ENCODE measurements at places on chromosomes 11 and 22. TPM values are rescaled to one million over a fixed set of nuclear protein-coding genes. Genes with fewer than 3 reads are reported as not detected.

DNA sequence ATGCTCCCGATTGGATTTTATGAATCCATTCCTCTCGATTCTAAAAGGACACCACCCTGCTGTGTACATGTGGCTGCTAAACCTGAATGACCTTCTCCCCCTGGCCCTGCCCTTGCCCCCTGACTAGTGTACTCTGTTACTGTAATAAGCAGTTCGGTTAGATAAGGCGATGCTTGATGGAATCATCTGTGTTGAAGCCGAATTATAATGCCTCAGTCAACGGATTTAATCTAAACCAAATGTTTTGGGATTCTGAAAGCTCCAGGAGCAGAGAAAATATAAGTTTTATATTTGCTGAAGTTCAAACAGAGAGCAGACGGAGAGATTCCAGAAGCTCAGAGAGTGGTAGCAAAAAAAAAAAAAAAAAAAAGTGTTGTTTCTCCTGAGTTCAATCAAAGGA is 275.4 kb upstream of the MPPED2 start:
- no peaks in the 10 kb centered on the region for H3K4me1 ChIP-seq
- H3K36me3 ChIP-seq = no peaks in the 10 kb centered on the region
- H3K27ac ChIP-seq = no peak overlapping the region
- DNase-seq = no peak

C22orf23 gene
- not detected for total RNA-seq

MS4A8 gene
- total RNA-seq = not detected

GRCh38 chr11:86247608-86248007 is 3.1 kb downstream of the EED start:
- peaks cover 56% of the 10 kb centered on the region for H3K4me1 ChIP-seq
- peak overlapping the region; percentile 69 for H3K27ac ChIP-seq
- DNase-seq = no peak
- no peak overlapping the region for H3K4me3 ChIP-seq
- no peaks in the 10 kb centered on the region for H3K27me3 ChIP-seq

GRCh38 chr22:19289475-19290161 is 1.9 kb downstream of the CLTCL1 start:
- no peak for DNase-seq
- H3K27me3 ChIP-seq = peaks cover 48% of the 10 kb centered on the region
- H3K36me3 ChIP-seq = no peaks in the 10 kb centered on the region
- H3K4me1 ChIP-seq = peaks cover 24% of the 10 kb centered on the region
- peak overlapping the region; percentile 3 for H3K4me3 ChIP-seq

DNA sequence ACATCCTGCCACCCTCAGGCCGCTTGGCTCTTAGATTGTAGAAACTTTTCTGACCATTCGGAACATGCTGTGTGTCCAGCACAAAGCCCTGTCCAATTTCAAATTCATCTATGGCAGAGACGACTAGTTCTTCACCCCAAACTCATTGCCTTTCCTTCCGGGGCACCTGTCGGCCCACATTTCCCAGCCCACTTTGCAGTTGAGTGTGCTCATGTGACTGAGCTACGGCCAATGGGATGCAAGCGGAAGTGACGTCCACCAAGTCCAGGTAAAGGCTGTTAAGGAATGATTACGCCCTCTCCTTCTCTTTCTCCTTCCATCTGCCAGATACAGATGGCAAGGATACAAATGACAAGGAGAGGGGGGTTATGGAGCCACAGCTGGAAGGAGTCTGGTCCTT is 32.5 kb downstream of the SYT13 start:
- peaks cover 2% of the 10 kb centered on the region for H3K27me3 ChIP-seq
- no peak for DNase-seq
- no peaks in the 10 kb centered on the region for H3K4me1 ChIP-seq
- H3K4me3 ChIP-seq = no peak overlapping the region
- H3K36me3 ChIP-seq = no peaks in the 10 kb centered on the region
- no peak overlapping the region for H3K27ac ChIP-seq

DNA sequence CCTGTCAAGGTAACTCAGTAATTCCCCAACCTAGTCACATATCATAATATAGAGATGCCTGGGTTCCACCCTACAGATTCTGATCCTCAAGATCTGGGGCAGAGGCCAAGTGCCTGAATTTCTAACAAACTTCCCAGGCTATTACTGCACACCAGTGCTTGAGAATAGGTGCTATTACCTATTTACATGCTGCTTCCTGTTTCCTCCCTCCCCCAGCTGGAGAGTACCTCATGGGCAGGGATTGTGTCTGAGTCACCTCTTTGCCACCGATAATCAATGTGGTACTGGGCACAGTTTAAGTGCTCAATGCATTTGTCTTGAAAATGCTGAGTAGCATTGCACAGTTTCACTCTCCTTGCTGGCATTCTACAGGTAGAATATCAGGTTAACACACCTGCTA is 582.2 kb upstream of the CADM1 start:
- peaks cover 2% of the 10 kb centered on the region for H3K27me3 ChIP-seq
- H3K4me1 ChIP-seq = no peaks in the 10 kb centered on the region
- no peak overlapping the region for H3K27ac ChIP-seq
- no peak overlapping the region for H3K4me3 ChIP-seq
- DNase-seq = no peak
- no peaks in the 10 kb centered on the region for H3K36me3 ChIP-seq

SLC35E4 gene
- 8.3 TPM for total RNA-seq

DNA sequence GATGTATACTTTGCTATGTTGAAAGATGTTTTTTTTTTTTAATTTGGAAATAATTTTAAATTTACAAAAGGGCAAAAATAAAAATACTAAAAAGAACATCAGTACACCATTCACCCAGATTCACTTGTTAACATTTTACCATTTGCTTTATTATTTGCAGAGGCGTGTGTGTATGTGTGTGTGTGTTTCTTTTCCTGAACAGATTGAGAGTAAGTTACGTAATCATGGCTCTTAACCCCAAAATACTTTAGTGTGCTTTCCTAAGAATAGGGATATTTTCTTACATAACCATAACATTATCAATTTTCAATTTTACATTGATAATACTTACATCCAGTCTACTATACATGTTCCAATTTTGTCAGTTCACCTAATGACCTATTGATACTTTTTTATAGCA is 91.5 kb upstream of the HORMAD2 start:
- H3K27me3 ChIP-seq = no peaks in the 10 kb centered on the region
- DNase-seq = no peak
- no peak overlapping the region for H3K4me3 ChIP-seq
- no peak overlapping the region for H3K27ac ChIP-seq
- H3K4me1 ChIP-seq = peaks cover 5% of the 10 kb centered on the region
- peaks cover 13% of the 10 kb centered on the region for H3K36me3 ChIP-seq

GRCh38 chr22:24191381-24191841 is 10.1 kb downstream of the SUSD2 start:
- H3K27me3 ChIP-seq = no peaks in the 10 kb centered on the region
- no peaks in the 10 kb centered on the region for H3K36me3 ChIP-seq
- no peak overlapping the region for H3K4me3 ChIP-seq

GRCh38 chr11:93099806-93100205 is 98.0 kb downstream of the SLC36A4 start:
- DNase-seq = no peak
- H3K4me1 ChIP-seq = no peaks in the 10 kb centered on the region
- H3K4me3 ChIP-seq = no peak overlapping the region
- no peak overlapping the region for H3K27ac ChIP-seq
- no peaks in the 10 kb centered on the region for H3K36me3 ChIP-seq

DNA sequence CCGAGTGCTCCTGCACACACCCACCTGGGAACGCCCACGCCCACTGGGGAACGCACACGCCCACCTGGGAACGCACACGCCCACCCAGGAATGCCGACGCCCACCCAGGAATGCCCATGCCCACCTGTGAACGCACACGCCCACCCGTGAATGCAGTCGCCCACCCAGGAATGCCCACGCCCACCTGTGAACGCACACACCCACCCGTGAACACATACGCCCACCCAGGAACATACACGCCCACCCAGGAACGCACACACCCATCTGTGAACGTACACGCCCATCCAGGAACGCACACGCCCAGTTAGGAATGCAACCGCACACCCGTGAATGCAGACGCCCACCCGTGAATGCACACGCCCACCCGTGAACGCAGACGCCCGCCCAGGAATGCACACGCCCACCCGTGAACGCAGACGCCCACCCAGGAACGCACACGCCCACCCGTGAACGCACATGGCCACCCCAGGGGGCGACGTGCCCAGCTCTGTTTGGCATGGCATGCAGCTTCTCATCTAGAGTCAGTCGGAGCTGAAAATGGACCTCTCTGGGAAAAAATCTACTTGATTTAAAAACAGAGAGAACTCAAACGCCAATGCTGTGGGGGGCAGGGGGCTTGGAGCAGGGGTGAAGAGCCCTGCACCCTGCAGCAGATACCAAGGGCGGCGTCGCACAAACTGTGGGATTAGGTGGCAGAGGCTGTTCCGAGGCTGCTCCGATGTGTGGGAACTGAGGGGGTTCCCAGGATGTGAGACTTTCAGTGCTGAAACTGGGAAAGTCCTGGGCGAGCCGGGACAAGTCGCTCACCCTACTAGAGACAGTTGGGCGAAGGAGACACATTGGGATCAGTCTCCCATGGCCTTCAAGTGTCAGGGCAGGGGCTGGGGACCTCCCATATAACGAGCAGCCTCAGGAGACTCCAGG is 83.3 kb downstream of the MYEOV start:
- H3K27me3 ChIP-seq = no peaks in the 10 kb centered on the region
- H3K4me1 ChIP-seq = no peaks in the 10 kb centered on the region
- DNase-seq = no peak
- no peaks in the 10 kb centered on the region for H3K36me3 ChIP-seq
- H3K4me3 ChIP-seq = no peak overlapping the region
- H3K27ac ChIP-seq = no peak overlapping the region

DNA sequence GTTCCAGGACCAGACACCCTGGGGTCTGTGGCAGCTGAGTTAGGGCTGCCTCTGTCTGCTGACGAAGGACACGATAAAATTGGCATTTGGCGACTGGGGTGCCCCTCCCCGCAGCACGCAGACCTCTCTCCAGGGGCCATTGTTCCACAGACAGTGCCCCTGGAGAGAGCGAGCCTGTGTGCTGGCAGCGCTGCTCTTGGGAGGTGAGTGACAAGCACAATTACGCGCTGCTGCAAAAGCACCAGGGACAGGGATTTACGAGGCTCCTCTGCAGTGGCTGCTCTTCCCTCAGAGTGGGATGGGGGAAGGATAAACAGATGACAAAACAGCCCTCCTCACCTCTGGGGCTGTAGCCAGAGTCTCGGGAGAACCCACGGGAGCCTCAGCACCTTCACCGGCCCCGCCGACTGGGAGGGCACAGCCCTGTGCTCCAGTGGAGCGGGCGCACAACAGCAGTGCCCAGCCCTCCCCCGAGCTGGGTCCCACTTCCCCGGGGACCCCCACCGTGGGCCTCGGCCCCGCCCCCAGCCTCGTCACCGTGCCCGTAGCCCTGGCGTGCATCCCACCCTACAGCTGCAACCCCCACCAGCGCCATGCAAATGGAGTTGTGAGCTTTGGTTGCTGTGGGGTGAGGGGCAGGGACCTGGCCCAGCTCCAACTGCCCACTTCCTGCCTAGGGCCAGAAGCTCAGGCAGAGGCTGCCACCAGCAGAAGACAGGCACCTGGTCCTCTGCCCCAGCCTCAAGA is 19.6 kb downstream of the CHID1 start:
- H3K27ac ChIP-seq = no peak overlapping the region
- H3K36me3 ChIP-seq = peaks cover 6% of the 10 kb centered on the region
- H3K4me3 ChIP-seq = no peak overlapping the region
- H3K27me3 ChIP-seq = no peaks in the 10 kb centered on the region
- H3K4me1 ChIP-seq = no peaks in the 10 kb centered on the region
- no peak for DNase-seq

DNA sequence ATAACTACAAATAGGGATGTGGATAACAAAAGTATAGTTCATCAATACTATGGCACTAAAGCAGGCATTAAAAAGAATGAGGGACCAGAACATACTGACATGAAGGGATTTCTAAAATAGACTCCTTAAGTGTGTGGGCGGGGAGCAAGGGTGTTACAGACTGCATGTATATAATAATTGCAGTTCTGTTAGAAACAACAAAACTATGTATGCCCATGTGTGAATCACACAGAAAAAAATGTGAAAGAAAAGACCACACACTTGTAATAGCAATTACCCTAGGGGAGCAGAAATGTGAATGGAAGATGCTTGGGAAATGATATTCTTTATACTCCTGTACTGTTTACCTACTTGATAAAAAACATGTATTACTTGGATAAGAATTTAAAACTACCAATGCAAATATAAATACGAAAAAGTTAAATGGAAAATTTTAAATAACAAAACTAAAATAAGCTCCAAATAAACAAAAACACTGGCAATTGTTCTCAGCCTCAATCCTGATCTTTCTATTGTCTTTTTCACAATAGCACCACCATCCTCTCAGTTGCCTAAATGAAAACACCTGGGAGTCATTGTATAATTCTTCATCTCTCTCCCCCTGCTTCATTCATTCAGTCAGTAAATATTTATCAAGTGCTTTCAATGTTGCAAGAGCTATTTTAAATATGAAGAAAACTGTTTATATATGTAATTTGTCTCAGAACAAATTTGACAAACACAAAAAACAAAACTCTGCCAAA is 129.8 kb downstream of the FCHSD2 start:
- peaks cover 8% of the 10 kb centered on the region for H3K4me1 ChIP-seq
- no peak overlapping the region for H3K27ac ChIP-seq
- DNase-seq = no peak
- H3K27me3 ChIP-seq = no peaks in the 10 kb centered on the region
- peaks cover 50% of the 10 kb centered on the region for H3K36me3 ChIP-seq

DNA sequence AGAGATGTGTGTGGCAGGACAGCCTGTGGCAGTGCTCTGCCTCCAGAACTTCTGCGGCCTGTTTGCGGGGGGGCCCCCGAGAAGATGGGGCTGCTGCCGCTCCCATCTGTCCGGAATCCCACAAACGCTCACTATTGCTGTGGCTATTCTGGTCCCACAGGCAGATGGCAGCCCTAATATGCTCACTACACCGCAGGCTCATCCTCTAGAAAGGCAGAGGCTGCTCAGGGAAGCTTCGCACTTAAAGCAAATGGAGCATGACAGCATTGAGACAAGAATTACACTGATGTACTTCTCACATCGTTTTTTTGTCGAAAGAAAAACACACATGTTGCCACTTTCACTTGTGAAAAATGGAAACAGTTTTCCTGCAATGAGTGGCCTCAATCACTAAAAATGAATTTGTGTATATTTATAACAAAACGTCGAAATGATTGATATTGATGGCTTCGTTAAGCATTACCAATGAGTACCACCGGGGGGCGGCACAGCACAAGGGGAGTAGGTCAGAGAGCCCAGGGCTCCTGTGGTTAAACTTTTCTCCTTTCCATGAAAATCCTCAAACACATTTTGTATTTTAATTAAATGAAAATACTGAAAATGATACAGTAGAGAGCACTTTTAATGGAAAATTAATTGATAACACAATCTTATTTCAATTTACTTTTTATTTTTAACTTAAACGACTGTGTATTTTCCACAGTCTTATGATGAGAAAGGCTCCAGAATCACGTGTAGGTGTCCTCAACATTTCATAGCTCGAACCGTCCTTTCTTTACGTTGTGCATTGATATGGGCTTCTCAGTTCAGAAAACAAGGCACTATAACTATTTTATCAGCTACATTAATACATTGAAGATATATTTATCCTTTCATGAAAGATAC is 69.1 kb downstream of the CTTN start:
- H3K27me3 ChIP-seq = peaks cover 7% of the 10 kb centered on the region
- no peaks in the 10 kb centered on the region for H3K36me3 ChIP-seq
- no peak overlapping the region for H3K27ac ChIP-seq
- H3K4me1 ChIP-seq = no peaks in the 10 kb centered on the region
- H3K4me3 ChIP-seq = no peak overlapping the region
- no peak for DNase-seq
